ENCODE measurements at places on chromosomes 12 and 14.

DNA sequence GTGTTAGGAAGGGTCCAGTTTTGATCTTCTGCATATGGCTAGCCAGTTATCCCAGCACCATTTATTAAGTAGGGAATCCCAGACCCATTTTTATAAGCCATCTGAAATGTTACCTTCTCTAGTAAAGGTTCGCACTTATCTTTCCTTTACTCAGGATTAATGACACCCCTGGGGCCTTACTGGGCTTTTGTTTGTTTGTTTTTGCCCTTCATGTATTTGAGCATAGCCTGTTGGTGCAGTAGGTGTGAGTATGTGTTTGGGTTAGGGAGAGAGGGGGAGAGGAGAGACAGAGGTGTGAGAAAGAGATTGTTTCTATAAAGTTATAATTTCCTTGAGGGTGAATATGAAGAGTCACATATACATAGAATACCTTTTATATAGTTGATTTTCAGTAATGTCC is 96.9 kb downstream of the AKAP6 start:
- no peak for DNase-seq

DNA sequence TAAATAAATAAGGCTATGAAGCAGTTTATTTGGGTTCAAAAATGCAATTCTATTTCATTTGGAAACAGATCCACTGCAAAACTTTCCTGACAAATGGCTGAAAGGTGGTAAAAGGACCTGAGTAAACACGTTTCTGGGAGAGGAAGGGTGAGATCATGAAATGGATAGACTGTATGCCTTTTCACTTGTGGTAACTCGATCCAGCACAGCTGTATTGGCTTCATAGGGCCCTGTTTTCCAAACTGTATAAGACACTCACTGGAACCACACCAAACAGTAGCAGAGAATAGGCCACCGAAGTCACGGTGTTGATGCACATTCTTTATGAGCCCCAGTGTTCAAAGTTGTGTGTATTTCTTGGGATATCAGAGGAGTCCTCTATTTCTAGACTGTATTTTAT is 325.2 kb upstream of the DIO2 start:
- DNase-seq: no peak

- DNase-seq: no peak
Observed at GRCh38 chr12:128052331-128052730, 214.6 kb upstream of the TMEM132C start.

- no peak for DNase-seq
Observed at GRCh38 chr14:40402957-40403356, 970.7 kb upstream of the FBXO33 start.

DNA sequence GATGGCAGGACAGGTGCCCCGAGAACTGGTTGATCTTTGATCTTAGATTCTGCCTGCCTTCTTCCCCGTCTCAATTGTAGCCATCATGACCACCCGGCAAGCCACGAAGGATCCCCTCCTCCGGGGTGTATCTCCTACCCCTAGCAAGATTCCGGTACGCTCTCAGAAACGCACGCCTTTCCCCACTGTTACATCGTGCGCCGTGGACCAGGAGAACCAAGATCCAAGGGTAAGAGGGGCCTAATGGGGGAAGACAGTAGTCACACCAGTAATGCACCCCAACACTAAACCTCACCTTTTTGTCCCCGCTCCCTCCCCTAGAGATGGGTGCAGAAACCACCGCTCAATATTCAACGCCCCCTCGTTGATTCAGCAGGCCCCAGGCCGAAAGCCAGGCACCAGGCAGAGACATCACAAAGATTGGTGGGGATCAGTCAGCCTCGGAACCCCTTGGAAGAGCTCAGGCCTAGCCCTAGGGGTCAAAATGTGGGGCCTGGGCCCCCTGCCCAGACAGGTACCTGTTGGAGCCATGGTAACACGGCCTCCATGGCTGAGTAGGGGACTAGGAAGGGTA is 556 bp downstream of the TROAP start:
- DNase-seq: no peak

GRCh38 chr14:56821805-56822610 is 11.7 kb upstream of the OTX2 start:
- DNase-seq: no peak

GRCh38 chr12:6225630-6226001 is 25.4 kb downstream of the CD9 start:
- DNase-seq: no peak

DNA sequence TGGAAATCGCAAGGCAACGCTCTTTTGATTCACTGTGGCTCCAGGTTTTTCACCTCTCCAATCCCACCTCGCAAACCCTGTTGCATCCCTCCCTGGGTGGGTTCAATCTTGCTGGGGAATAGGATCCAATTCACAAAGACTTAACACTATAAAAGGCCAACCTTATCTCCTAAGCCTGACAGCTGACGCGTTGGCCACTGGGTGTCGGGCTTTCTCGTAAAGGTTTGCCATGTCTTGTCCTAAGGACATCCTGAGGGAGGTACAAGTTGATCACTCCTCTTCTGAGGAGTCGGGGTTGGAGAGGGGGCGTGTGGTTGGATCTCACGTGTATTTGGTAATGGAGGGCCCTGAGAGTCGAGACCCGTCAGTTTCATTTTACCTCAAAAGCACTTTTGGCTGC is 112.6 kb upstream of the FZD10 start:
- DNase-seq: no peak

DNA sequence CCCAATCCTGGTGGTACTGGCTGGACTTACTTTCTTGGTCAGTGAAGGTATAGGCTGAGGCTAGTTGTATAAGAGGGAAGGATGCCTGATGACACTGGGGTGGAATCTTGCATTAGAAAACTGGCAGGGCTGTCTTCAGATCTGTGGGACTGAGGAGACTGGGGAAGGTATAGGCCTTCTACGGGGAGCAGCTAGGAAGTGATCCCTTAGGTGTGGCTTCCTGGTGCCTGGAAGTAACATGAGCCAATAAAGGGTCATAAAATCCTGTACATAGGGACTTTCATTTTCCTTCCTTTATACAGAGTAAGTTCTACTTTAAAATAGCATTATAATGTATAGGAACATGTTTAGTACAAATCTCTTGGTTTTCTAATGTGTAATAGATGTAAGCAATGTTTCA is 716.8 kb downstream of the LRFN5 start:
- no peak for DNase-seq

GRCh38 chr14:73323896-73324399 is 86.6 kb downstream of the PAPLN start:
- no peak for DNase-seq

DNA sequence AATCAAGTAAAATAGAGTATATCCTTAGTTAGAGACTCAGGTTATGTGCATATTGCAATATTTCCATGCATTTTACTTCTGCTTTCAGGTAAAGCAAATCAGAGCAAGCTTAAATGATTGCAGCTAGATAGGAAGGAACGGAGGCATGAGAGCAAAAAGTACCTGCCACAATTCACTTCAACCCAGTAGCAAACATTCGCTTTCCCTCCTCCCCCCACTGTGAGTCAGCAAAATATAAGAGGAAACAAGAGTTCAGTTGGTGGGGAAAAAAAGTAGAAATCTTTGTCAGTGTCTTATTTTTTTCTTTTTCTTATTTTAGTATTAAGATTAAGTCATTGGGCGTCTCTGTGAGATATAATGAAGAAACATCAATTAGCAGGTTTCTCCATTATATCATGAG is 475.4 kb downstream of the NPAS3 start:
- DNase-seq: no peak

DNA sequence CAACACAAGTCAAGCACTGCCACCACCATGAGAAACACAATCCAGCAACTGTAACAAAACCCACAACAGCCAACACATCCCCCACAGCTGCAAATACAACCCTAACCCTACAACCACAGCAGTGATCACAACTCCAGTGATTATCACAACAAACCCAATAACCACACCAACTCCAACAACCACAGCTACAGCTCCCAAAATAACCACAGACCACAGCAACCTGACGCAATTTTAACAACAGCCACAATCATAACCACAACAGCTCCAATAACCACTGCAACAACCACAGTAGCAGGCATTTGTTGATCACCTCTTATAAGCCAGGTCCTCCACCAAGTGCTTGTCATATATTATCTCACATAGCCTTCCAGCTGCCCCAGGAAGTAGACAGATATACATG is 42.2 kb upstream of the FAM181A start:
- DNase-seq: no peak

DNA sequence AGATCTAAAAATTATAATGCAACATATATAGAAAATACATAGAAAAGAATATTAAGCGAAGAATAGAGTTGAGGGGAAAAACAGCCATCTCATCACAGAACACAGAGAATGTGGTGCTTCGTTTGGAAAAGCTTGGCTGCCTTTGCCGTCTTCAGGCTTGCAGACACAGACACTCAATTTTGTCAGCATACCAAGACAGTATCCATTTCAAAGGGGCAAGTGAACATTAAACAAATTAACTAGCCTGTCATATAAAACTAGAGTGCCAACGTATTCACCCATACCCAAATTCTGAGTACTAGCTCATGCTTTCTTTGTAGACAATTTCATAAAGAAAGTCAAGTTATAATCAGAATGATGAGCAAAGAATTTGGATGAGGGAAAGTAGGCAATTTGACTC is 40.5 kb downstream of the DMAC2L start:
- DNase-seq: no peak

GRCh38 chr14:83047059-83047830 is 1513.6 kb upstream of the SEL1L start:
- DNase-seq: no peak

GRCh38 chr14:39228509-39229221 is 5.0 kb upstream of the MIA2 start:
- no peak for DNase-seq

DNA sequence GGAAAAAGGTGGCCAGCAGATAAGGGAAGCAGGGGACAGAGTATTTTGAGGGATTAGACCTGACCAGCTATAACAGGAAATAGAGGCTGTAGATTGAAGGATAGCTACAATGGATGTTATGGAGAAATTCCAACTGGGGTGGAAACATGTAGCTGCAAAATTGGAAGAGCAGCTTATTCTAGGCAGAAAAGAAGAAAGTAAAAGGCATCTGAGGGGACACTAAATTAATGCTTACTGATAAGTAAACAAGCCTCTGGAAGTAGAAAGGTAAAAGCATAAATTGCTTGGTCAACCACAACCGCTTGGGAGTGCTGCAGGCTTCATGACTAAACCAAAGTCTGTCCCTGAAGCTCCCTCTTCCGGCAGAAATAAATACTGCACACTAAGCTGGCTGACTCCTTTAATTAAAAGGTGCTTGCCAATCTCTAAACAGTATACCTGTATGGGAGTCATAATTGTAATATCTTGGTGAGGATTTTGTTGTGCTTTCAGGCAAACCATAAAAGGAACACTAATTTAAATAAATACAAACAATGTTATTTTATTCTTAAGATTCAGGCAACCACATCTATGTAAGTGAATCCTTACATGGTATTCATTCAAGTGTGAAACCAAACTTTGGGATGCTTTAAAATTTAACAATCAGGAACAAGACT is 7.7 kb downstream of the UBC start:
- peak; percentile 78 for DNase-seq

DNA sequence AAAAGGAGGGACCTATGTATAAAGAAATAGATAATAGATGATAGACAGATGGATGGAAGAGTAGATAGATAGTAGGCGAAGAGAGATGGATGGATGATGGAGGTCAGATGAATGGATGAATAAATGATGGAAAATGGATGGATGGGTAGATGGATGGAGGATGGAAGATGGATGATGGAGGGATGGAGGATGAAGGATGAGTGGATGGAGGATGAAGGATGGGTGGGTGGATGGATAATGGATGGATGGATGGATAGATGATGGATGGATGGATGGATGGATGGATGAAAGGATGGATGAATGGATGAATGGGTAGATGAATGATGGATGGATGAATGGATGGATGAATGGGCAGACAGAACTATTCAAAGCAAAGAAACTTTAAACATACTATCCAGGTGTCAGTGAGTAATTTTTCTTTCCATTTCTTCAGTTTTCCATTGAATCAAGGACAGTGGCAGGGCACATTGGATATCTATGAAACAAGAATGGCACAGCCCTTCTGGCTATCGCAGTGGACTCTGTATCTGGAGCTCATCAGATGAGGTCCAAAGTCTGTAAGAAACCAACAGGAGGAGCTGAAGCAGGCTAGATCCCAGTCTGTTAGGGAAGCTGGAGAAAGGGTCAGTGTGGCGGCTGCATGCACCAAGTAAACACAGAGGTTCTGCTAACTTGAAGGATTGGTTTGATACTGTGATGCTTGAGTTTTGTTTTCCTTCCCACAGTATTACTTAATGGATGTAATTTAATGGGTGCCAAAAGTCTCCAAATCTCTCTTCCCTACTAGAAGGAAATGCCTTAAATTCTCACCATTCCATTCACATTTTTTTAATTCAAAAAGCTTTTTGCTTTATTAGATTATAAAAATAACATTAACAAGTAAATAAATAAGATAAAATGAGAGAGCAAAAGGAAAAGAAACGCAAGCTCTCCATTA is 18.1 kb upstream of the MED13L start:
- DNase-seq: no peak
